ENCODE measurements at places on chromosomes 5 and 9.

- DNase-seq: no peak
Observed at GRCh38 chr9:91516081-91516480, 92.4 kb upstream of the NFIL3 start.

DNA sequence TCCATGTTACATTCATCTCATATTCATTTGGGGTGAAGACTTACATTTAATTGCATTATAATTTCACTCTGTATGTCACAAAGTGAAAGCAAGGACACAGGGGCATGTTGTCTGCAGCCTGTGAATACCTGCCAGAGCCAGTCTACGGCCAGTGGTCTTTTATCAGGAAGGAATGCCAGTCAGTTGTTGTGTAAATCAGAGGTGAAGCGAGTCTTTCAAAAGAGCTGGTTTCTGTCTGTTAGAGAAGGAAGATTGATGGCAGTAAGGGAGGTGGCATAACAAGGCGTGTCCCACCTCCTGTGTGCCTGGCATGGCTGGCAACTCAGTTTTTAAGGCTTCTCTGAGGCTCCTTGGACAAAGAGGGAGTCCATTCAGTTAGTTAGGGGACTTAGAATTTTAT, 18.1 kb upstream of the SYK start:
- no peak for DNase-seq

- peak; percentile 35 for DNase-seq
Observed at GRCh38 chr5:76715736-76716455, at the start of gene F2R. Gene F2R, plus strand, starts transcription at chr5:76716126. Its CDS starts 182 bp downstream, at chr5:76716308.

DNA sequence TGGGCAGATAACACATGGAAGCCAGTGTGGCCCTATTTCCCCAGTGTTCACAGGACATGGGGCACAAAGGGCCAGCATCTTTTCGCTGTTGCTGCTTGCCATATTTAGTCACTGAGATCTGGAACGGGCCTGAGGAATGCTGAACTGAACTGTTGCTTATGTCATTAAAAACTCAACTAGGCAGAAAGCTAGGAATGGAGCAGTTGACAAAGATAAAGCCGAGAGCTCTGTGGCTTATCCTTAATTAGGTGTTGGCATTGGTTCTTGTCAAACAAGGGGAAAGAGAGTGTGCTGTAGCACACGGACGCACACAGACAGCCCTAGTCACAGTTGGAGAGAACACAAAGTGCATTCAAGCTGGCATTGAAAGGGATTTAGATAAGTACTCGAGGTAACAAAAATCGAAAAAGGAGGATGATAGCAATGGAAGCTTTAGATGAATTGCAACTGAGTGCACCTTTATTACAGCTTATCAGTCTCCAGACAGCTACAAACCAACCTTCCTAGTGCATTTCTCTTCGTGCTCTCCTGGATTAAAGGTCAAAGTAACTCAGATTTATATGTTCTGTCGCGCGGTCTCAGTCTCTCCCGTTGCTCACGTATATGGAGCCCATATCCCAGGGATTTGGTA, 450.2 kb upstream of the ZNF608 start:
- DNase-seq: no peak

GRCh38 chr5:17316970-17317459, 99.6 kb downstream of the BASP1 start:
- DNase-seq: no peak

DNA sequence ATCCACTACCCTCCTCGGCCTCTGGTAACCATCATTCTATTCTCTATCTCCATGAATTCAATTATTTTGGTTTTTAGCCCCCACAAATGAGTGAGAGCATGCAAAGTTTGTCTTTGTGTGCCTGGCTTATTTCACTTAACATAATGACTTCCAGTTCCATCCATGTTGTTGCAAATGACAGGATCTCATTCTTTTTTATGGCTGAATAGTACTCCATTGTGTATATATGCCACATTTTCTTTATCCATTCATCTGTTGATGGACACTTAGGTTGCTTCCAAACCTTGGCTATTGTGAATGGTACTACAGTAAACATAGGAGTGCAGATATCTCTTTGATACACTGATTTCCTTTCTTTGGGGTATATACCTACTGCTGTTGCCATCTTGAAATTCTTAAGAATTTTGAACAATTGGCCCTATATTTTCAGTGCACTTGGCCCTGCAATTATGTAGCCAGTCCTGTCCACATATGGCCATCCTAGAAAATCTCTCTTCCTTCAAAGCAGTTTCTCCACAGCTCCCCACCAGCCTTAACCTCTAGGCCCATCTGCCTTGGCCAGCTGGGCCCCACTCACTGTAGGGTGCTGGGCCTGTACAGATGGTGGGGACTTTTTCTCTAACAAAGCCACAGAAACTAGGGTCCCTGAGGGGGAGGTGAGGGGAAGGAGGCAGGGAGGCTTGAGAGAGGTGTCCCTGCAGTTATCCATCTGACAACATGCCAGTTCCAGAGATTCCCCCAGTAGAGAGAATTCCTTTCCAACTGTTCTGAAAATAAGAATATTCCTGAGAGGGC, 81.9 kb upstream of the LHFPL2 start:
- DNase-seq: no peak

- no peak for DNase-seq
Observed at GRCh38 chr5:54254482-54255198, 55.7 kb downstream of the ARL15 start.

DNA sequence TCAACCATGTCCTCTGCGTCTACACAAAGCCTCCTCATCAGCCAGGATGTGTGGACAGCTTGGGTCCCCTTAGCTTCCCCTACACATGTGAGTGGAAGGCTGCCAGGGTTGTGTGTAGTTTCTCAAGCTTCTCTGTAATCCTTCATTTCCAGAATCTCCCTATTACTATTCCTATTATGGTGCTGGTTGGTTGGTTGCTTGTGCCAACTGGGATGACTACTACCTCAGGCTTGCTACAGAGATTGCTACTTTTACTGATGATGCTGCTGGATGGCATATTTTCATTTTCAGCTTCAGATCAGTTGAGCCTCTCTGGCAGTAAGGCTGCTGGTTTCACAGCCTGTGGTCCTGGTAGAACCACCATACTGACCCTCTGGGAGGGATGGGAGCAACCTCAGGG, 39.9 kb downstream of the ATG10 start:
- DNase-seq: no peak

GRCh38 chr9:1722404-1722803, 292.7 kb upstream of the SMARCA2 start:
- DNase-seq: no peak

DNA sequence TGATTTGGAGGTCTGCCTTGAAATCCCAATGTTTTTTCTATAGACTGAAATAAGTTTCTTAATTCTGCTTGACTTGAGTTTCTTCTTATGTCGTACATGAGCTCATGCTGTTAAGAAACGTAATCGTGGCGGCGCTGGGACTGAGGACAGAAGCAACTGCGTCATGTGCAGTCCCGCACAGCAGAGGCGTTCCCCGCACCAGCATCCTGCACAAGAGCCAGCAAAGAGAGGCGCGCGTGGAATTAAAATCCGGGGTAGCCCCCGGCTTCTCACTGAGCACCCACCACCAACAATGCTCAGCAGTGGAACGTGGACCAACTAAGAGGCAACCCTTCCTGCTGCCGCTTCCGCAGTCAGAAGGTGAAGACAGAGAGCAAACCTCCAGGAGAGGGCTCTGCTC, 496.2 kb upstream of the ADAMTS16 start:
- no peak for DNase-seq

DNA sequence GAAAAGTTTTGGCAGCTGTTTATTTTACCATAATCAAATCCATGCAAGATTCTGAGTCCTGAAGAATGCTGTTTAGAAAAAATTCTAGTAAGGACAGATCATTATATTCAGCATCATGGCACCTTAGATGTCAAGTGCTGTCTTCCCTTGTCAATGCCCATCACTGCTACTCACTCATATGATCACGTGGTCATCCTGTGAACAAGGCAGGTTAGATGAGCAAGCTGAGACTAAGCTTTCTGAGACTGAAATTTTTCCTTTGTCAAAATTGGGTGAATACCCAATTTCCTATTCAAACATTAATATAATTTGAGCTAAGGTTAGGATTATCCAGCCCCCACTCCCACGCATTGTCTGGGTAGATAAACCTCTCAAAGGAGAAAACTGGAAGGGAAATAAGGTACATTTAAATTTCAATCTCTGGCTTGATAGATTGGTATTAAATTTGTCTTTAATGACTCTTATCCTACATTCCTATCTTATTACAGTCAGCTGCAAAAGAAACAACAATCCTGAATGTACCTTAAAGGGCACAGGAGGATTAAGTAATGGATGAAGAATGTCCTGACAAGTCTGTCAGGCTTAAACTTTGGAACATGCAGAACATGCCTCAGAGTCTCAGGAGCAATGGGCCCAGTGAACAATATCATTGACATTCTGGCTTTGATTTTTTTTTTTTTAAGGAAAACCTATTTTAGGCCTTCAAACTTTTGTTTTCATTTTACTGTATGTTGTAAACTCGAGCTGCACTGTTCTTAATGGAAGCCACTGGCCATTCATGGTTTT, 148.7 kb upstream of the RANBP3L start:
- DNase-seq: no peak

DNA sequence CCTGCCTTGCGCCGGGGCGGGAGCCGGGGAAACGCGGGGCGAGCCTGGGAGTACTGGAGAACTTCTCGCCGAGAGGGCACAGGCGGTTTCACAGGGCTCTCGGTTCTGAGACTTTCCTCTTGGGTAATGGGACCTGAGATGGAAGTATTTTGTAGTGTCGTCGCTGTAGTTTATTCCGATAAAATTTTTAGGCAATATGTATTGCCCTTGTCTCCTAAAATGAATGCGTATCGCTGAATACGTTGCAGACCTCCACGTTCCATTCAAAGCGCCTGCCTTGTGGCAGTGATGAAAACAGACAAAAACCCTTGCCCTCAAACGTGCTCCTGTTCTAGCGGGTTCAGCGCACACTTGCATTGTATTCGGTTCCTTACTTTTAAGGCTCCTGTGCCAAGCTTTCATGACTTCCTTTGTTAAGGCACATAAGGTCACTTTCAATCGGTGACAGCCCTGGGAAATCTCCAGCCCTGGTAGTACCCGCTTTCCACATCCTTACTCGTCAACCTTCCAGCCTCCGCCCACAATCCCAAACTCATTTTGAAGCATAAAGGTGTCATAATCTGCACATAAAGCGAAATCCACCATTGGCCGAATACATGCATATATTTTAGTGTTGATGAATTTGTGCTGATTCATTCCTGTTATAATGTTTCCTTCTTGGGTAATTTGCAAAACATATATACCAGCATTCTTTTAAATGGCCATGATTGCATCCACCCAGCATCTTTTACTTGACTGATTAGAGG, 694 bp downstream of the RMI1 start:
- DNase-seq: no peak

DNA sequence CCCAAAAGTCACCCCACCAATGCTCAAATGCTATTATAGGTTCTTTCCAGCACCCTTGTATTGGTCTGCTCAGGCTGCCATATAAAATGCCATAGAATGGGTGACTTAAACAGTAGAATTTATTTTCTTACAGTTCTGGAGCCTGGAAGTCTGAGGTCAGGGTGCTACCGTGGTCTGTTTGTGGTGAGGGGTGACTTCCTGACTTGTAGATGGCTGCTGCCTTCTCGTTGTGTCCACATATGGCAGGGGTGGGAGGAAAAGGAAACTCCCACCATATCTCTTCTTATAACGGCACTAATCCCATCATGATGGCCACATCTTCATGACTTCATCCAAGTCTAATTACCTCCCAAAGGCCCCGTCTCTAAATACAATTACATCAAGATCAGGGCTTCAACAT, 257.8 kb upstream of the TARS1 start:
- DNase-seq: no peak

GRCh38 chr9:72882117-72882775, 70.6 kb downstream of the ALDH1A1 start:
- no peak for DNase-seq

- no peak for DNase-seq
Observed at GRCh38 chr9:105396441-105396840, 51.4 kb upstream of the FSD1L start.

DNA sequence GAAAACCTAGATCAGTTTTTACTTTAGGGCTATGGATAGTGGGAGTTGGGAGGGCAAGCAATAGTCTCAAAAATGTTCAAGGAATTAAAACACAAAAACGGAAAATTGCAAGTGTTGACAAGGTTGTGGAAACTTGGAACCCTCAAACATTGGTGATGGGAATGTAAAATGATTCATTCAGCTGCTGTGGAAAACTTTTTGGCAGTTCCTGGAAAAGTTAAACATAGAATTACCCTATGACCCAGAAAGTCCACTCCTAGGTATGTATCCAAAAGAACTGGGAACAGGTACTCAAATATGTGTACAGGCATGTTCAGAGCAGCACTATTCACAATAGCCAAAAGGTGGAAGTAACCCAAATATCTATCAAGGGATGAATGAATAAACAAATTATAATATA, 1.2 kb upstream of the MSANTD3 start:
- no peak for DNase-seq

Data from stimulated activated CD4-positive, alpha-beta T cell treated with anti-CD3 and anti-CD28 coated beads, Interleukin-12 subunit alpha, Interleukin-12 subunit beta, amount 100 ng/mL, for 4 hours (primary cell).